ENCODE measurements at places on chromosomes 11 and 22.

- DNase-seq, result peak; percentile 83
These were observed 25.5 kb upstream of the GRK2 start for GRCh38 chr11:67240576-67241389.

- no peak for DNase-seq
These were observed 3.7 kb downstream of the AKIP1 start for GRCh38 chr11:8914661-8915018.

DNA sequence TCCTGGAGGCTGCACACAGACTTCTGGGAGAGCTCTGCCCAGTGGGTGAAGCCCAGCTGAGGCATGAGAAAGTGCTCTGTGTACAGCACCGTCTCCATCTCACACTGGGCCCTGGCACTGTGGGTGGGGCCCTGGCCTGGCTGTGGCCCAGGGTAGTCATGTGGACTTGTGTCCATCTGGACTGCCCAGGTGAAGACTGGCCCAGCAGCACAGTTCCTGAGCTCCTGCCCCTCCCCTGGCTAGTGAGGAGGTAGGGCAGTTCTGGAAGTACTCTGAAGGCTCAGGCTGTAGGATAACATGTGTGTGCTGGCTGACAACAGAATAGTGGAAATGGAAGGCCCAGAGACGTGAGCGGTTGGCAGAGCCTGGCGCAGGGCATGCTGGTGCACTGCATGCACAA is 35.4 kb downstream of the RSPH14 start:
- no peak for DNase-seq

- DNase-seq, result peak; percentile 47
These were observed 80.5 kb downstream of the CLPB start for GRCh38 chr11:72353861-72354260.

- DNase-seq, result peak; percentile 54
These were observed 36.1 kb downstream of the LIMK2 start for GRCh38 chr22:31248138-31248745.

- DNase-seq, result peak; percentile 67
These were observed 6.5 kb upstream of the SPON1 start for GRCh38 chr11:13955971-13956421.

GRCh38 chr11:101003468-101003867 is 126.1 kb downstream of the PGR start:
- no peak for DNase-seq

- DNase-seq, result no peak
These were observed 99.7 kb upstream of the MTNR1B start for GRCh38 chr11:92869716-92870115.

DNA sequence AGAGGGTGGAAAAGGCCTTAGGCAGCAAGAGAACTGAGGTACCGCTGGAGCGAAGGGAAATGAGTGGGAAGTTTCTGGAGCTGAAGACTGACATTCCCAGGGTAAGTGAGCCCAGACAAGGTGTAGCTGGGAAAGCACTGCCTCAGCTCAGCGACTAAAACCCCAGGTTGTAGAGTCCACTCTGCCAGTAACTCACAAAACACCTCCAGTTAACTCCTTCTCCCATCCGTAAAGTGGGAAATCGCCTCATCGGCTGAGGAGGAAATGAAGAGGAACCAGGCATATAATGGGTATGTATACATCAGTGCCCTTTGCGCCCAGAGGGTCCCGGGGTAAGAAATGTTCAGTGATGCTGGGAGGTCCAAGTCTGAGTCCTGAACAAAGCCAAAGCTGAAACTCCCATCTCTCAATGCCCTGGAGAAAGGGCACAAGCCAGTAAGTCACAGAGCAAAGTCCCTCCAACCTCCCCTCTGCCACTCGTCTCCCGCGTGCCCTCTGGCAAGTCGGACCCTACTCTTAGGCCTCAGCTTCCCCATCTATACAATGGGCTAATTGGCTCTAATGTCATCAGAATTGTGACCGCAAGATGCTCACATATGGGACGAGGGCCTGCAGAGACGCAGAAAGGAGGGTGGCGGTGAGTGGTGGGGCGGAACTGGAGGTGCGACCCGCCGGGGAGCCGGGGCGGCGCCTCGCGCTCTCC is 588 bp downstream of the VPS37C start:
- DNase-seq, result no peak

- DNase-seq, result no peak
These were observed 102.7 kb upstream of the ARHGAP42 start for GRCh38 chr11:100584201-100584985.

DNA sequence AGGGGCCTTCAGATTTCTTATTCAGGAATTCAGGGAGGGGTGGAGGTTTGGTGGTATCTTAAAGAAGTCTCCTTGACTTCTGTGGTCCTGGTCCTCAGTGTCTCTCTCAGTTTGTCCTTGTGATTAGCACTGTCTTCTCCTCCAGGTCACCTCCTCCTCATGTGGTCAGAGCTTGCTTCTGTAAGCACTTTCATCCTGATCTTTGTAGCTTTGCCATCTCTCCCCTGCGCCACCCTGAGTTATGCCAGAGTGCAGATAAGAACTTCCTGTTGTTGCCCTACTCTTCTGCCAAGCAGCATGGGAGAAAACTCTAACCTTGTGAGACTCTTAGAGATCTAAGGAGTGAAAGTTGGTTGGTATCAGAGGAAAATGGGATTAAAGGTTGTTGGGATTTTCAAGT is 30.9 kb downstream of the MICAL2 start:
- DNase-seq, result no peak

GRCh38 chr22:28505416-28506149 is 174.1 kb downstream of the TTC28 start:
- no peak for DNase-seq

- no peak for DNase-seq
These were observed 32.6 kb downstream of the PPFIA1 start for GRCh38 chr11:70303070-70303469.

GRCh38 chr22:36872084-36872483 is 11.3 kb downstream of the NCF4 start:
- peak; percentile 59 for DNase-seq

DNA sequence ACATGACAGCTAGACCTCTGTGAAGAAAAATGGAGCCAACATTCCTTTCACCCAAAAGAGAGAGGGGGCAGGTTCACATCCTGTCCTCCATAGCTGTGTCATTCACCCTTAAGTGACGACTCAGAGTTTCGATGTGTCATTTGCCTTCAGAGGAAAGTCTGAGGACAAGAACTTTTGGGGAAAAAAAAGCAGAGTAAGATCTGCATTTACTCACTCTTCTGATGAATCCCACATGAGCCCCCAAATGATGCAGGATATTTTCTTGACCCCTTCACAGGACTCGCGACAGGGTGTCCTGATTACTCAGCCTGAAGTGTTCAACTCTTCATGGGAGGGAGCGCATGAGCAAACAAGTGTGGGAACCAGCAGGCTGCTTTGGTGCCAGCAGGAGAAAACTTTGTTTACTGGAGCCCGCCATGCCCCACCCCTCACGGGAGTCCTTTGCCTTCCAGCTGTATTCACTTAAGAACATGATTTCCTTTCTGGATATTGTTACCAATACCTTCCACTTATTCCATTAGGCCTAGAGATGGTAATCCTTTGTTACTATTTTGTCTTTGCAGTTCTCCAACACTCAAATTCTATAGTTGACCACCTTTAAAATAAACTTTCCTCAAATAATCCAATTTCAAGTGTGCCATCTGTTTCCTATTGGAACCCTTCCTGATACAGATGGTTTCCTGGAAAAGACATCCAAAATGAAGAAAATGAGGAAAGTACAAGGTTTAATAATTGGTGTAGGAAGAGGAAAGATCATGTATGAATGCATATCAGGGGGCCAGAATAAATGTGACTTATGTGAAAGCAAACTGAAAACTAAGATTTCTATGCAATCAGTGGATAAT is 729.8 kb downstream of the FAM181B start:
- DNase-seq, result no peak

DNA sequence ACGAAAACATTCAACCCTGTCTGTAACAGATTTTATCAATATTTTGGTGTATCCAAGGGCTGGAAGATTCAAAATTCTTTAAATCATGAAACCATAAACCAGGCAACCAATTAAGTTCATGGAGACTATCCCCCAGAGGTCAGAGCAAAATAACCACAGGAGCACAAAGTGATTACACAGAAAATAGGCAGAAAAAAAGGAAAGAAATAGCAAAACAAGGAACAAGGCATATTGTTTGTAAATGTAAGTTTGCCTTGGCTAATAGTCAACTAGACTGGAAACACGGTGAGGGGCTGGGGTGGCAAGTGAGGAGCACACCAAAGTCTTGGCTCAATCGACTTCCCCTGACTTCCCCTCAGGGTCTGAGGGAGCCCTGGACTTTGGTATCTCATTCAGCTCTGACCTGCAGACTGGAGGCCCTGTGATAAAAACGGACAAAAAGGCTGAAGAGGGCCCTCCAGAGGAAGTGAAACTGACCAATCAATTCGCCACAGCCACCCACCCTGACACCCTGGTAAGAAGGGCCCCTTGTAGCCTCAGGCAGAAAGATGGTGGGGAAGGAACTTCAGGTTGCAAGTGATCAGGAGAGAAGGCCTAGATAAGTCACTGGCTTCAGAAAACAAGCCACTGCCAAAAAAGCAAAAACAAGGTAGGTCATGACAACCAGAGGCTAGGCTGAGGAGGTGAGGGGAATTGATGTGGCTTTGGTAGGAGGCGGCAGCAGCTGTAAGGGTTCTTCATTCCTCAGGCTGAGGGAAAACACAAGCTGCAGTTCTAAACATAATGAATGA is 1.8 kb downstream of the SIK3 start:
- DNase-seq, result peak; percentile 83

DNA sequence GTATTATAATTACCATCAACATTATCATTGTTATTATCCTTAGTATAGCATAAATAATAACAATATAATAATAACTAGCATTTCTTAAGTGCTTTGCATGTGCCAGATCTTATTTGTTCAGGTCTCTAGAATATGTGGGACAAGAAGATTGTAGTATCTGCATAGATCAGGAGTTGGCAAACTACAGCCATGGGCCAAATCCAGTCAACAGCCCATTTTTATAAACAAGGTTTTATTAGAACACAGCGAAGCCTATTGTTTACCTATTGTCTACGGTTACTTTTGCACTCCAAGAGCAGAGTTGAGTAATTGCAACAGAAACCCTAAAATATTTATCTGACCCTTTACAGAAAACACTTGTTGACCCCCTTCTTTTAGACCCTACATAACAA is 81.4 kb downstream of the SLC1A2 start:
- no peak for DNase-seq
